CD8-positive, alpha-beta T cell (primary cell): ENCODE measurements at places on chromosomes 16 and 17. TPM values are rescaled to one million over a fixed set of nuclear protein-coding genes. Genes with fewer than 3 reads are reported as not detected.
A peak's percentile ranks its signal among the peaks of the same experiment; 100 is the strongest.

GRCh38 chr17:42519546-42520491 lies 16.2 kb upstream of the NAGLU start:
- no peak for DNase-seq

The FLOT2 gene
- total RNA-seq = 71.6 TPM

The KRT17 gene
- not detected for total RNA-seq

GRCh38 chr16:59697236-59697635 lies 963.1 kb upstream of the GOT2 start:
- no peak for DNase-seq

GRCh38 chr17:8162233-8162996 lies at the start of gene VAMP2:
VAMP2 (minus strand) TSS chr17:8162948; CDS start chr17:8162879, 69 bp downstream.
- DNase-seq = peak; percentile 91

GRCh38 chr16:66649636-66650205 lies 45.2 kb downstream of the CMTM3 start:
- DNase-seq = no peak
